Caki2 (cell line): ENCODE measurements at places on chromosomes 12 and 14.

GRCh38 chr12:21675641-21676040, 18.0 kb upstream of the LDHB start:
- DNase-seq, result no peak

DNA sequence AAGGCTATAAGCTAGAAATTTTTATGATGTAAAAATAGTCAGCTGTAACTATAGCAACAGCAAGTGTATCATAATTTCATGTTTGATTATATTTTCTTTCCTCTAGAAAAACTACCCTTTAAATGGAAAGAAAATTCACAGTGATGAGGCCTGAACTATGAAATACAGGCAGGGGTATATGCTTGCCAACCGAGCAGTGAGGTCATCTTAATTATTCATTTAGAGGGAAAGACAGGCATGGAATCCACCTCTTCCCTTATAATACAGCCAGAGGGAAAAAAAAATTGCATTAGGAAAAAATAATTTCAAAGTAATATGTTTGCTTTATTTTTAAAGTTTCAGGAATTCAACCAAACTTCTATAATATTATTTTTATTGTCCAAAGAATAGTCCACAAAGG, 139.8 kb downstream of the EPS8 start:
- no peak for DNase-seq

DNA sequence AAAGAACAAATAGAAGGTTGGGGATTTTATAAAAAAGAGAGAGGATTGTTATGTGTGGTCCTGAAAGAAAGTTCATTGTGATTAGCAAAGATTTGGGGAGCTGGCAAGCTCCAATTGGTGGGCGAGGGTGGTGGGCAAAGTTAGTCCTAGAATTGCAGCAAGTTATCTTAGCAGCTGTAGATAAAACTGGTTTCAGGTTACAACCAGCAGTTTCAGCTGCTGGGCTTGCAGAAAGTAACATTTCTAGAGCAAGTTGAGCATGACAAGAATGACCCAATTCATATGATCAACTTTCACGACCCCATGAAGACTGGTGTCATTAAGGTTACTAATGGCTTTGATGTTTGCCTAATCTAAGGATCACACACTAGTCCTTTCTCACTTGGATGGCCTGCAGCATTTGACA, 177.9 kb upstream of the NUDT4 start:
- no peak for DNase-seq

DNA sequence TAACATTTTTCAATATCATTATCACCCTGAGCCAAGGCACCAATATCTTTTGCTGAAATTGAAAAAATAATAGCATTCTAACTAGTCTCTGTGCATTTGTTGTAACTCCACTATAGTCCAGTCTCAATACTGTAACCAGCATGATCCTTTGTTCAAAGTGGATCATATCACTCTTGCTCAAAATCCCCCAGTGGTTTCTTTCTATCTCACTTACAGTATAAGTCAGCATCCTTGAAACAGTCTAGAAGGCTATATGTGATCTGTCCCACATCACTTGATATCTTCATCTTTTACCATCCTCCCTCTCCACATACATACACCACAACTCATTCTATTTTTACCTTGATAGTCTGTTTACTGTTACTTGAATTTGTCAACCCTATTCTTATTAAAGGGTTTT, 435.7 kb downstream of the CCER1 start:
- DNase-seq, result no peak

- no peak for DNase-seq
Measured at GRCh38 chr14:24189460-24189859, 844 bp upstream of the IPO4 start.

- no peak for DNase-seq
Measured at GRCh38 chr12:40971911-40972310, 216.2 kb upstream of the PDZRN4 start.

DNA sequence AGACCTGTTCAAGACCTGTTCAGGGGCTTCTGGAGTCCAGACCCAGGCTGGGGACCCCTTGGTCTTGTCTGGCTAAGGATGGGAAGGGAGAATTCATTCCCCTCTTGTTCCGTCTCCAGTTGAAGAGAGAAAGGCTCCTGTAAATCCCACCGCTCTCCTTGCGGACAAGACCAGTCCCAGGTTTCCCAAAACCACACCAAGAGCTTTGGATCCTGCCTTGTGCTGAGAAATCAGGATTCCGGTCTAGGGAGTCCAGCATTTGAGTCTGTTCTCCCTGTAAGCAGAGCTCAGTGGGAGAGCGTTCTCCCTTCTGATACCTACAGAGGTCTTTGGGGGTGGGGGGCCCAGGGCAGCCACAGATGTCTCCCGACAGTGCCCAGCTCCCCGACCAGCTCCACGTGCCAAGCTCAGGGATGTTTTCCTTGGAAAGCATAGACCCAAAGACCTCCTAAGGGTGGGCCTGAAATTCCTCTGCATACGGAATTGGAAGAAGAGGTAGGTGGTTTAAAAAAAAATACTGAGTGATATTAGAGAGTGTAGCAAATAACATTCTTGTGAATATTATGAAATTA, 1.9 kb downstream of the HOXC13 start:
- no peak for DNase-seq

GRCh38 chr14:68215629-68216028, 396.1 kb downstream of the RAD51B start:
- DNase-seq, result no peak

DNA sequence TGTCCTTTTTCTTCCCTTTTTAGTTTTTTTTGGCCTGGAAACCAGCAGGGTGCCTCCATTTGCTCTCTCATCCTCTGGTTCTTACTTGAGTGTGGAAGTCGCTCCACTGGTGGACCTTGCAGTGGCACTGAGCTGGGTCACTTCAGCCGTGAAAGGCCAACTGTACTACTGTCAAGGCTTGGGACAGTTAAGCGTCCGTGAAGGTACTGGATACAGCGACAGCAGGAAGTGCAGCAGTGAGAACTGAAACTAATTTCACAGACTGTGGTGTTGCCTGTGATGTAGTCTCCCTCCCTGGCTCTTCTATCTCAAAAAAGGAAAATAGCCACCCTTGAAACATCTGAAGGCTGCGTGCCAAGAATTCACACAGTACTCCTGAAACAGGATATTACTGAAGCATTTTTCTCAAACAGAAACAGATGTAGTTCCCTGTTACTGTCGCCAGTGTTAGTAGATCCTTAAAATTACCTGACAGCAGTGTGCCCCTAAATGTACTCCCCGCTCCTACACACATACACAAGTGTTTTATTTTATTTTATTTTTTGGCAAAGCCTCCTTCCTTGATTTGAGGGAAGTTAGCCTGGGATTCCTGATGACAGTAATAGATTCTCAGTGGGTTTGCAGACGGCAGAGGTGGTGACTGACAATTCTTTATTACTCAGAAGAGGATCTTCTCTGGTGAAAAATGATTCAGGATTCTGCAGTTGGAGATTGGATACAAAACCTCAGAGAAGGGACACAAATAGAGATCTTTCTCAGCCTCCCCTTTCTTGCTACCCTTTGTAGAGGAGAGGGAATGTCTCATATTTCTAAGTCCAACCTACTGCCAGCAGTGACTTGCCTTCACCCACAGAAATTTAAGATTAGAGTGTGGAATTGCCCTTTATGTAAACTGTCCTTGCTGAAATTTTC, 4.4 kb downstream of the SUSD6 start:
- DNase-seq, result no peak
